ENCODE measurements at places on chromosomes 3 and 15. TPM values are rescaled to one million over a fixed set of nuclear protein-coding genes. Genes with fewer than 3 reads are reported as not detected.

Gene ISY1
- total RNA-seq, result 1.6 TPM

Gene CORO2B
- 1.9 TPM for total RNA-seq

Gene PLSCR5
- not detected for total RNA-seq

DNA sequence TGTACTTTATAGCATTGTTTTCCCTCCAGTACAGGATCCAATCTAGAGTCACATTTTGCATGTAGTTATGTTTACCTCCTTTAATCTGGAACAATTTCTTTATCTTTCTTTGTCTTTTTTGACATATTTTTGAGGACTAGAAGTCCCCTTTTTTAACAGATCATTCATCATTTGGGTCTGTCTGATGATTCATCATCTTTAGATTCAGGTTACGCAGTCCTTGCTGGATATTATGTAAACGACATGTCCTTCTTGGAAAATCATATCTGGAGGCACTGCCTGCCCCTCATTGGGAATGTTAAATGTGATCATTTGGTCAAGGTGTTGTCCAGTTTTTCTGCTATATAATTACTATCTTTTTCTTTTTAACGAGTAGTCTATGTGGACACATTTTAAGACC, 18.3 kb downstream of the TGM4 start:
- DNase-seq, result no peak

DNA sequence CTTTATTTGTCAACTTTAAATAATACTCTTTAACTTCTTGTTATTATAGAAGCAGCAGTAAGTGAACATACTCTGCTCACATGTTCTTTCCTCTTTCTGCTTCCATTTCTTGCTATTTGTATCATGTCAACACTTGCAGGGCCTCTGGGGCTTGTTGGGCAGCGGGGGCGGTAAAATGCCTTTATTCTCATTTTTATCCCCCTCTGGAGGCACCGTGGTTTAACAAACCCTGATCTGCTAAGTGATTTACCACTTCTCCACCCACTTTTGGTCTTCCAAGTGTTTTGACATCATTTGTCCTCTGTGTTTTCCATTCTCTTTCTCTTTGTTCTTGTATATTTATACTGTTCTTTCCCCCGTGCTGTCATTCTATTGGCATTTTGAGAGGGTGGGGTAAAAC, 33.9 kb downstream of the SCN10A start:
- no peak for DNase-seq

Measured in transverse colon (tissue), 4 donors.